ENCODE measurements at places on chromosomes 2 and 18.

DNA sequence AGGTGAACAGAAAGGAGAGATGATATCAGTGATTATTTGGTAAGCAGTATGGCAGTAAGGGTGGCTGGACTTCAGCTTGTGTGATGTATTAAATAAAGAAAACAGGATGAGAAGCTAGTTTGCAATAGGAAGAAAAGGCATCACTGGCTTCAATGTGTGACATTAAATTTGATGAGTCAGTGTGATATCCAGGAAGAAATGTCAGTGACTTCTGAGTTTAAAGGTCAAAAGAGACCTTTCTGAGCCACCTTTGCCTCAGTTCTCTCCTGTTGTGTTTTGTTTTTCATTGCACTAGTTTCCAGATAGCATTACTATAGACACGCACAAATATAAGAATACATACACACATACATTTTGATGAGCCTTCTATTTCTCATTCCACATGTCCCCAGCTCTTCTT lies 105.6 kb downstream of the PIGN start:
- DNase-seq, result no peak

GRCh38 chr18:24053211-24053610 lies 38.7 kb downstream of the TTC39C start:
- DNase-seq, result no peak

GRCh38 chr18:39685303-39685902 lies 2119.8 kb upstream of the CELF4 start:
- DNase-seq, result no peak

DNA sequence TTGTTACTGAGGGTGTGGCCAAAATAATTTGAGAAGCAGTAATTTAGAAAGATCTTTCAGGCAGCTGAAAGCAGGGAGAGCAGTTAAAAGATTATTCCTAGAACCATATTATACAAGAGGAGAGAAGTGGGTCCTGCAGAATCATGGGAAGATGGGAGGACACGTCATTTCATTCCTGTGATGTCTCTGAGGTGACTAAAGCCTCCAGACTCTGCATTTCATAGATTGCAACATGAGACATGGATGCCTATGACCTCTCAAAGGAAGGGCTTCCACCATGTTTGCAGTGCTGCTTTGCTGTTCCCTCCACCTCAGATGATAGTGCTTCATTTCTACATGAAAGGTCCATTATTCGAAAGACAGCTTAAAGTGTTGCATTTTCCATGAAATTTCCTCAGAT lies 788.4 kb downstream of the TSN start:
- DNase-seq, result no peak

DNA sequence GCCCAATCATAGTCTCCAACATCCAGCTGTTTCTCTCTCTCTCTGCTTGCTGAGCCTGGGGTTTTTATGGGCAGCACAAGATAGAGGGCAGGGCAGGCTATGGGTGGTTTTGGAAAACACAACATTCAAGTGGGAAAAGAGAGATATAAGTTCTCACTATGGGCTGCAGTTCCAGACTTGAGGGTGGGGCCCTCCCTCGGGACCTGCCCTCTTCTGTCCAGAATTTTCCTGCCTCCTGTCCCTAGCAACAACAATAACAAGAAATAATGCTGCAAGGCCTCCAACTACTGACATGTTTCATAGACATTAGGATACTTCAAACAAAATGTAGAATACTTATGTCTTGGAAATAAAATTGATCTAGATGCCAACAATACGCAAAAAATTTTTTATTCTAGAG lies 107.8 kb downstream of the C18orf54 start:
- DNase-seq, result no peak

GRCh38 chr2:223602972-223603371 lies 811 bp upstream of the SCG2 start:
- no peak for DNase-seq

- no peak for DNase-seq
These were observed 62.4 kb downstream of the WDPCP start for GRCh38 chr2:63525905-63526304.

DNA sequence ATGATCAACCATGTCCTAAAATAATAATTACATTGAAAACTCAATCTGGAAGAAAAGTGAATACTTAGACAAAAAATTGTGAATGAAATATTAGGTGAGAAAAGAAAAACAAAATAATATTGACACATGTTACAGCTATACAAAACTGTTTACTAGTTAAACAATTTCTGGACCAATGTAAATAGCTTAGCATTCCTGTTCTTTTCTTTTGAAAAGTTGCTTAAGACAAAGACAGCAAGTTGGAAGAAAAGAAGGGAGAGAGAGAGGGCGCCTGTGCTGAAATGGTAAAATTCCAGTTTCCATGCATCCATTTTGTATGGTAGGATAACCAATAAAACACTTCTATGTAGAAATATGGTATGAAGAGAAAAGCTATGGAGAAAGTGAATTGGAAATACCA lies 94.1 kb upstream of the RFX8 start:
- DNase-seq, result no peak

DNA sequence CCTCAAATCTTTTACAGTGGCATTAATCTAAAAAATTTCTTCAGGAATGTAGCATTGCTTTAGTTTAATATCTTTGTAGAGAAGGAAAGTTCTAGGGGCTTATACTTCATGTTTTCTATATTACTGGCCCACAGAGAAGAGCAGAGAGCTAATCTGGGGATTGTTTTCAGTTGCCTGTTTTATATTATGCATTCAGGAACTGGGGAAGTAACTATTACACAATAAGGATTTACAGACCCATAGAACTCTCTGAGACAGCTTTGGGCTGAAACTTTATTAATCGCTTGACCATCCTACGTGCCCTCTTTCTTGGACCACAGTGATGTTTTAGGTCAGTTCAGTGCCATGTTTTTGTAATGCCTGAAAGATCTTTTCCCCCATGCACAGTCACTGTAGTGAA lies 29.9 kb downstream of the BIRC6 start:
- DNase-seq, result no peak

- DNase-seq, result no peak
These were observed 41.1 kb upstream of the EPB41L3 start for GRCh38 chr18:5584746-5585417.

GRCh38 chr2:237571551-237571950 lies 5.2 kb downstream of the PRLH start:
- DNase-seq, result no peak

GRCh38 chr2:183487326-183487725 lies 363.1 kb downstream of the NUP35 start:
- no peak for DNase-seq

DNA sequence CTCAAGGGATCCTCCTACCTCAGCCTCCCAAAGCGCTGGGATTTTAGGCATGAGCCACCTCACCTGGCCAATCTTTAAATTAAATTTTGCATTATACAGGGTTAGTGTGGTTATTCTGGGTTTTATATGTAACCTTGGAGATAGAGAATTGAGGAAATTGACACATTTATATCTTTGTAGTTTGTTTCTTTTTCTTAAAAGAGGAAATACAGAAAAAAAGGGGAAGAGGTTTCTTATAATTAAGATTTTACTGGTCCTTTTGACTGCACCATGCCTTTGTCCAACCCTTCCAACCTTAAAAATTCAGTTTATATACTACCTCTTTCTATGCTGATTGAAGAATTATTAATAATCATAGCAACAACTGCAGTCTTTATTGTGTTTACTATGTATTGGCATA lies 210.1 kb upstream of the STON1 start:
- DNase-seq, result no peak

DNA sequence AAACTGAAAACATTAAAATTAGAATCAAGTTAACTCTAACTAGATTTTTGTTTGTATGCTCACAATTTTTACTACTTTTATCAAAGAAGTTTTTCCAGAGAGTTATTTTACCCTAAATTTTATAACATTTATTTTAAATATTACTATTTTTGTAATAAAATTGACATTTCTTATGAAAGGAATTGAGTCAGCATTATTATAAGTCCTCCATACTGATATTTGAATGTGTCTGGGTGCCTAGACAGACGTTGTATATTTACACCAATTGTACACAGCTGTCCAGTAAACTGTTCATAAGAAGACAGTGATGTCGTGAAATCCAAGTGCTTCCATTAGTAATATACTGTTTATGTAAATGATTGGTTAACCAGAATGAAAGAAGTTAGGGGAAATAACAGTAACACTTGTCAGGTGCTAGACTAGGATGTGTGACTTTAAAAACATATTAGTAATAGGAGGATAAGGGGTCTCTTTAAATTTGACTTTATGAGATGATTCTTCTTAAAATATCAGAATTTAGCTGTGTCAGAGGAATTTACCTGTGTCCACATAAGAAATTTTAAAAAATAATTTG lies 73.7 kb downstream of the TANK start:
- no peak for DNase-seq

Data from activated CD8-positive, alpha-beta memory T cell treated with anti-CD3 and anti-CD28 coated beads for 48 hours (primary cell).